HT1080 (cell line): ENCODE measurements at places on chromosomes 11 and 22. TPM values are rescaled to one million over a fixed set of nuclear protein-coding genes. Genes with fewer than 3 reads are reported as not detected.
A peak's percentile ranks its signal among the peaks of the same experiment; 100 is the strongest.

Gene CEND1
- 0.53 and 1.0 TPM in 2 replicates for total RNA-seq

DNA sequence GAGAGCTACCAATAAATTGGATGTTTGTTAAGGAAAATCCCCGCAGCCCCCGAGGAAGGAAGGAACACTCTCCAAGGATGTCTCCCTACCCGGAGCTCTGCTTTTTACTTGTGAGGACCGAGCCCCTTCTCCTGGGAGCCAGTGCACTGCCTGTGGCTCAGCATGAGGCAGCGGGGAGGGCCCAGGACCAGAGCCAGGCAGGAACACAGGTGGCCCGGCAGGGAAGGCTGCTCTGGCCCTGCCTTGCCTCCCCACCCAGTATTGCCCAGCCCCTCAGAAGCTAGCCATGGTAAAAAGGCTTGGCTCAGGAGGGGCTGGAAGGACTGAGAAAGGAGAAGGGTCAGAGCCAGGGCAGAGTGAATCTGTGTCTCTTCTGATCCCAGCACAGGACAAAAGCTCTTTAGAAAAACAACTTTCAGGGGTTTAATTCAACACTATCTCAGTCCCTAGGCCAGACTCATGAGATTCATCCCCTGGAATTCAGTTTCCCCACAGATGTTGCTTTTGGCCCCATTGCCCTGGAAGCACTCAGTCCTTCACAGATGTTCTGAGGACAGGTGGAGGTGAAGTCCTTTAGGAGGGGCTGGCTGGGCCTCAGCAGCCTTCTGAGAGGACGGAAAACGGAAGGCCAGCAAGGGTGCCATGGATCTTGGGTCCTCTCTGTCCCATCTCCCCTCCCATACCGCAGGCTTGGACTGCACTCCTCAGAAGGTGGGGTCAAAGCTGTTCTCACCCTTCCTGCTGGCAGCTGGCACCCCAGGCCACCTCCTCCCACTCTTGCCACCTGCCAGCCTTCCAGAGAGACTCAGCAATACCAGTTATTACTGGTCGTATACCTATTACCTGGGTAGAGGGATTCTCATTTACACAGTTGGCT lies 318.9 kb downstream of the NTM start:
- DNase-seq, result no peak

GRCh38 chr11:130388607-130389205 lies 39.7 kb downstream of the ADAMTS8 start:
- DNase-seq, result no peak

- DNase-seq, result no peak
Measured at GRCh38 chr11:46856605-46857343, 10.7 kb upstream of the CKAP5 start.

DNA sequence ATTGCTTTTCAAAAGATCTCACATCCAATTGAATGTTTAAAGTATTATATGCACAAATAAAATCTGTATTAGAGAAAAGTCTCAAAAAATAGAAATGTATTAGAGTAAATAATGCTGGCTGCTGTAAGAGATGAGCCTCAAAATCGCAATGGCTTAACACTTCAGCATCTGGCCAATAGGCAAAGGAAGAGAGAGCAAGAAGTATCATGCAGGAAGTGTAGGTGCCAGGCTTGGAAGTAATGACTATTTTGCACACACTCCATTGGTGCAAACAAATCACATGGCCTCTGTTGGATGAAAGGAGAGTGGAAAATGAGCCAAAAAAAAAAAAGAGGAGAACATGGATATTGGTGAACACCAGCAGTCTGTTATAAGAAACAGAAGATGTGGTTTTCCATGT lies 193.0 kb upstream of the E2F8 start:
- no peak for DNase-seq

Gene TP53AIP1
- not detected in 2 replicates for total RNA-seq

Gene KCNJ4
- 0.40 and 0.45 TPM in 2 replicates for total RNA-seq

DNA sequence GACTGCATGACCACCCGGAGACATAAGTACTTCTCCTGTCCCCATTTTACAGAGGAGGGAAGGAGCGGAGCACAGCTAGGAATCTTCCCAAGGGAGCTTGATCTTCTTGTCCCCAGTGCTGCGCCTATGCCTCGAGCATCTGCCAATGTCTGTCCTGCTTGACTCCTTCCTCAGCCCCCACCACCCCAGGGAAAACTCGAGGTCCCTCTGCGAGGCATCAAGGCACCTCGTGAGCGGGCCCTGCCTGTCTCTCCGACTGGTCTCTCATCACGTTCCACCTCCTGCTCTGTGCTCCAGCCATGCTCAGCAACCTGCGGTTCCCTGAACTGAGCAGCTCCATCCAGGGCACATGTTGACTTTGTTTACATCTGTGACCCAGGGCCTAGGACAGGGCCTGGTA lies 2.5 kb downstream of the NCF4 start:
- no peak for DNase-seq

DNA sequence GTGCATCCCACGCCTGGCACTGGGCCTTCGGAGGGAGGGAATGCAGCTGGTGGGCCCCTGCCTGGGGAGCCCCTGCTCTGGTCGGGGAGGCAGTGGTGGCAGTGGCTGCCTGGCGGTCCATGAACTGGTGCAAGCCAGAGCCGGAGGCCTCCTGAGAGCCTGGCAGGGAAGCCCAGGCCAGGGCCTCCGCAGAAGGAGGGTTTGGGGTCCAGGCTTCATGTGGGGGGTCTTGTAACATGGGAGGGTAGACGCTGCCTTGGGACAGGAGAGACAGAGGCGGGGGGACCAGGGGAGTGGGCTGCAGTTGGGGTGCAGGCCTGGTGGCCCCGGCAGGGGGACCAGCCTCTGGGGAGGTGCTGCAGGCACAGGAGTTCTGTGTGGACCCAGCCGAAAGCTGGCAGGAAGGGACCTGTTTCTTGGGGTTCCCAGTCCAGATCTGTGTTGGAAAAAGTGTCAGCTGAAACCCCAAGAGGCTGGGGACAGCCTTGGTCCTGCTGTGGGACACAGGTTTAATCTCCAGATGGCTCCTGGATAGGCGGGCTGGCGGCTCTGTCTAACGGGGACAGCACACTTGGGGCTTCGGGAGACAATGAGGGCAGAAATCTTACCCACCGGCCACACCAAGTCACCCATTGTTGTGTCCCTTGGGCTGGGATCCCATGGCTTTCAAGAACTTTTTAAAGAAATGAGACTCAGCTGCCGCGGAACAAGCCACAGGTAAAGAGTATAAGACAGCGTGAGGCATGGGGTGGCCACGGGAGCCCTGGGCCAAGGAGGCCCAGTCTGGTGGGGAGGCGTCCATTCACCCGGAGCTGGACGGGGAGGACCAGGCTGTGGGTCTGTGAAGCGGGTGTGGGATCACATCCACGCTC lies 73.5 kb downstream of the KCNQ1 start:
- no peak for DNase-seq

DNA sequence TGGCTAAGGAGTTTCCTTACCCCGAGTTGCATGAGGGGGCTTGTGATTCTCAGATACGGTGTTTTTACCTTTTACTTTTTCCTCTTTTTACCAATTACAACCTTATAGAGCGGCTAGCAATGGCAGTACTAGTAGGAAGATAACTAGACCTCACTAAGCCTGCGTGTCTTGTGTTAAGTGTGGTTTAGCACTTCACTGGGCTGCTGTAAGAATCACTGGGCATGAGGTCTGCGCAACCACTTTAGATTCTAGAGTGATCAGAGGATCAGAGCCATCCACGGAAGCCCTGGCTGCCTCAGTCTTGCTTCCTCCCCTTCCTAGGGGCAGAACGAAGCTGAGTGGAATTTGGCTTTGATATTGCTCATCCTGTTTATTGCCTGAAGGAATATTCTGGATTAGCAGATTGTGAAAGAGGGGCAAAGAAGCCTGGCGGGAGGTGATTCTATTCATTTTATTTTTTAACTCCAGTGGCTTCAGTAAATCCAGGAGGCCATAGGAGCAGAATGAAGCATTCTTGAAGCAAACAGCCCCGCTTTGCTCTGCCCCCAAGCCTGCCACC lies 88.5 kb downstream of the GRAMD1B start:
- no peak for DNase-seq

DNA sequence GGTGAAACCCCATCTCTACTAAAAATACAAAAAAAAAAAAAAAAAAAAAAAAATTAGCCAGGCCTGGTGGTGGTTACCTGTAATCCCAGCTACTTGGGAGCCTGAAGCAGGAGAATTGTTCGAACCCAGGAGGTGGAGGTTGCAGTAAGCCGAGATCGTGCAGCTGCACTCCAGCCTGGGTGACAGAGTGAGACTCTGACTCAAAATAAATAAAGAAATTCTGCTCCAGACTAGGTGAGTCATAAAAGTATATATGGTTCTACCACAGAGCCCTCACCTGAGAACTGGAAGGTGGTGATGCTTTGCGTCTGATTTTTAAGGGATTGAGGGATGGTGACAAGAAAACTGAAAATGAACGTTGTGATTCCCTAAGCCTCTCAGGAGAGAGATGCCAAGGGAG lies 58.4 kb downstream of the NTM start:
- DNase-seq, result peak; percentile 63

- DNase-seq, result peak; percentile 61
Measured at GRCh38 chr11:80414181-80415165, 973.6 kb upstream of the TENM4 start.

DNA sequence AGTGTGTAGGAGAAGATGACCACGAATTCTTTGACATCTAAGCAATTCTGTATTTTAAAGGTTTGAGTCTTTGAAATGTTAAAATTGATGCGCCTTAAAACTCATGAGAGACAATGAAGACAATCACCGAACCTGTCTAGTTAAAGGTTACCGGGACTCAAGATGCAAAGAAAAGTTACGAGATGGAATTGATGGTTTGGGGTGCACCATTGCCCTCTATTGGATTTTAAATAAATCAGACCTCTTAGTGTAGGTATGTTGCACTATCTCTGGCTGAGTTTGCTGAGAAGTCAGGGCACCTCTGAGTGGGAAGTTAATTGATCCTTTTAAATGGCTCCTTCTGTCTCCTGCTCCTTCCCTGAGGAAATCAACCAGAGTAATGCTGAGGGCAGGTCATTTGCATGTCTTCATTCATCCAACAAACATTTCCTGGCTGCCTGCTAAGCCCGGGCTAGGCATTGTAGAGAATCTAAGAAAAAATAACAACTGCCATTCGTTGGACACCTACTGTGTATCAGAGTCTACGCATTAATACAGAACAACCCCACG lies 19.4 kb upstream of the TMA7B start:
- no peak for DNase-seq

DNA sequence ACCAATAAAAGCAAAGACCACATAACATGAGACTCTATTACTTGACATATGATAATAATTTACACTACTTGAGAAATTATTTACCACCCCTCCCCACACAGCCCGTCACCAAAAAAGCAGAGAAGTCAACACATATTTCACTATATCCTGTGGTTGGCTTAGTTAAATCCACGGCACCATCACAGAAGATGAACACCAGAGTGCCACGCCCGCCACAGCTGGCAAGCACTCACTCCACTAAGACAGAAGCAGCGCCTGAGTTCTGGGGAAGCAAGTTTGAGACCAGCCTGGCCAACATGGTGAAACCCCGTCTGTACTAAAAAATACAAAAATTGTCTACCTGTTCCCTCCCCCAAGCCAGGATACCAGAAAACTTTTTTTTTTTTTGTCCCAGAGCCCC lies 53.1 kb downstream of the PACSIN2 start:
- no peak for DNase-seq

Gene PTPRCAP
- total RNA-seq, result 0.60 TPM in 1 of 2 replicates, not detected in the other

DNA sequence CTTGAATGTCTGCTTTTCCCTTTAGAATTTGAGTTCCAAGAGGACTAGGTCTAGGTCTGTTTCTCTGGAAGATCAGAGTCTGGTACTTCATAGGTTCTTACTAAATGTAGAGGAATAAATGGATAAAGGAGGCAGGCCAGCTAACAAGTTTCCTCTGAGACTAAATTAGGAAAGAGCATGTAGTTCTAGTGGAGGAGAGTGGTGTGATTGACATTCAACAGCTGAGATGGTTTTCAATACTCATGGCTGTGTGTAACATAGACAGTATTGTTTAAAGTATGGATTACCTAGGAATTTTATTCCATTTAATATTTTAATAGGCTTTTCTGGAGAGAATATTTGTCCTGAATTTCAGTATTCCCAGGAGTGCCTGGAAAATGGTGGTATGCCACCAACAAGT lies 364.7 kb downstream of the METTL15 start:
- DNase-seq, result no peak

DNA sequence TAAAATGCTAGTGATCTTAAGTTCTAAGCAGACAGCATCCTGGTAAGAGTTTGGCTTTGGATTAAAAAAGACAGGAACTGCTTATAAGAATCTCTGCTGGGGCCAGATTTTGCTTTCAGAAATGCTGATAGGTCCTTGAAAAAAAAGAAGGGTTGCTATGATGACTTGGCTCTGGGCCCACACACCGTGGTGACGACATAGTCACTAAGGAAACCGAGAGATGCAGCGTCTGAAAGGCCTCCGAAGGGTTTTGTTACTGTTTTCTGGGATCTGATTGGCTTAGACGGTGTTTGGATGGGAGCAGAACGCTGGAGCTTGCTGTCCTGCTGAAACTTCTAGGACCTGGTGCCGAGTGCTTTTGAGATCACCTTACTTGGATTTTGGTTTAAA lies 8.4 kb downstream of the FAM118A start:
- peak; percentile 54 for DNase-seq

GRCh38 chr11:40203606-40204005 lies 1255.8 kb downstream of the LRRC4C start:
- no peak for DNase-seq

Gene BATF2
- 1.6 and 3.1 TPM in 2 replicates for total RNA-seq

- DNase-seq, result no peak
Measured at GRCh38 chr11:109089144-109089543, 332.8 kb upstream of the C11orf87 start.

DNA sequence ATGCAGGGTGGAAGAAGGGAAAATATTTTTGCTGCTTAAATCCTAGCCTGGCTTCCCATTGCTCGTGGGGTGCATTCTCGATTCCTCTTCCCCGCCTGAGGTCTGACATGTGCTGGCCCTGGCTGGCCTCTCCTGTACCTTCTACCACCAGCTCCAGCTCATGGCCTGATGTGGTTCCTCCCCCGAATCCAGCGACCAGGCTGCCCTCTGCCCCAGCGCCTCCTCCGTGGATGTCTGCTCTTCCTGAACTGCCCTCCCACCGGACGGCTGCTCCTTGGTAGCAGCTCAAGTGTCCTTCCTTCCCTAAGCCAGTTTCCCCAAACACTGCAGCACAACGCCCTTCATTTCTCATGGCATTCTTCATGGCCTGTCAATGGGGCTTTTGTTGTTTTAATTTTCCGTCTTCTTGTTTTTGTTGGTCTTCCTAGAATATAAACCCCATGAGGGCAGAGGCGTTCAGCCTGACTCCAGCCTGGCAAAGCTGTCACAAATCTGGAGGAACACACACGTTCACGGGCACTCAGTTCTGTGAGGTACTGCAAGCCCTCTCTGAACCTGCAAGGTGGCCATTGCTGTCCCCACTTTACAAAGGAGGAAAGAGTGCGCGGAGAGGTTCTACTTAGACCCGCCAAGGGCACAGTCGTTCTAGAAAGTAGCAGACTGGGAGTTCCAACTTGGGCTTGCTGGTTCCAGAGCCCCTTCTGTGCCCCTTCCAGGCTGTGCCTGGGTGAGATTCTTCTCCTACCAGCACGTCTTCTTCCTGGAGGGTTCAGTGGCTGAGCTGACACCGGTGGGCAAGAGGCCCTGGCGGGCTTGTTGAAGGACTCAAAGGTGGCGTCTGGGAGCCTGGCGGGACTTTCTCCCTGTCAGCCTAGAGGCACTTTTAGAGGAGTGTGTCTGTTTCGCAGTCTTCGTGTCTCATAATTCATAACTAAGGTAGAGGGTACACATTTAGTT lies 953 bp upstream of the LRP5 start:
- no peak for DNase-seq

GRCh38 chr11:65489706-65490320 lies 9.0 kb upstream of the MALAT1 start:
- DNase-seq, result no peak

- DNase-seq, result no peak
Measured at GRCh38 chr11:102458548-102458947, 6.0 kb upstream of the TMEM123 start.

Gene CCDC89
- 0.16 TPM in 1 of 2 replicates, not detected in the other for total RNA-seq

Gene OR8I2
- not detected in 2 replicates for total RNA-seq

GRCh38 chr11:28153586-28153985 lies 45.4 kb downstream of the METTL15 start:
- DNase-seq, result no peak

Gene WNT7B
- 15.0 and 18.9 TPM in 2 replicates for total RNA-seq
